ENCODE measurements at places on chromosomes 2 and 18.

DNA sequence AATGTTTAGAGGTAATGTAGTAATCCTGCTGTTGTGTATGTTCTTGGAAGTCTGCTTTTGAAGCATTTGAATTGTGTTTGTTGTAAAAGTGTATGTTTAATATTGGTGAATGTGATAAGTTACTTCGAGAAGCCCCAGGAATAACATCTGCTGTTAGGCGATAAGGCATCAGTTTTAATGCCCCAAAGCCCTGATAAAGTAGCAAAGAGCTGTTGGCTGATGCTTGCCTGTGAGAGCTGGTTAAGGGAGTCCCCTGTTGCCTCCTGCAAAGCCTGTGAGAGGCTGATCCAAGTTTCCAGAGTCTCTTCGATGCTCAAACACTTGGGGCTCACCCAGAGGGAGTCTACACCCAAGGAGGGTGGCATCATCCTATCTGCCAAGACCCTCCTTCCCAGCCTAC, 110.3 kb downstream of the RNF152 start:
- DNase-seq: no peak

- no peak for DNase-seq
These were observed 110.1 kb downstream of the POLE4 start for GRCh38 chr2:75068546-75068945.

DNA sequence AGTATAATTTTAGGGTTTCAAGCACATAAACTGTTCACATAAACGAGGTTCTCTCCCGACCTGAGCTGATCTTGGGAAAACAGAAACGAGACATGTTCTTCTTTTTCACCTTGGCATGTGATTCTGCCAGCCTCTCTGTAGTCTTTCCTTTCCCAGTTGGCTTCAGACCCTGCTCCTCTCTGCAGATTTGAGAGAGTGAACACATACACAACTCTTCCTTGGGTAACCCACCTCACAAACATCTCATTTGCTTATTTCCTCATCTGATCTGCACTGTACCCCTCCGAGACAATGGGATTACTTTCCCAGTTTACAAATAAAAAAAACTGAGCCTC, 46.1 kb downstream of the REEP1 start:
- no peak for DNase-seq

GRCh38 chr2:51420511-51420910, 388.6 kb upstream of the NRXN1 start:
- DNase-seq: no peak

- peak; percentile 83 for DNase-seq
These were observed 9.7 kb upstream of the IL1RN start for GRCh38 chr2:113117541-113118262.

GRCh38 chr2:112814278-112814677, 22.3 kb downstream of the IL1B start:
- no peak for DNase-seq

- no peak for DNase-seq
These were observed 50.1 kb upstream of the LPIN2 start for GRCh38 chr18:3062798-3063680.

DNA sequence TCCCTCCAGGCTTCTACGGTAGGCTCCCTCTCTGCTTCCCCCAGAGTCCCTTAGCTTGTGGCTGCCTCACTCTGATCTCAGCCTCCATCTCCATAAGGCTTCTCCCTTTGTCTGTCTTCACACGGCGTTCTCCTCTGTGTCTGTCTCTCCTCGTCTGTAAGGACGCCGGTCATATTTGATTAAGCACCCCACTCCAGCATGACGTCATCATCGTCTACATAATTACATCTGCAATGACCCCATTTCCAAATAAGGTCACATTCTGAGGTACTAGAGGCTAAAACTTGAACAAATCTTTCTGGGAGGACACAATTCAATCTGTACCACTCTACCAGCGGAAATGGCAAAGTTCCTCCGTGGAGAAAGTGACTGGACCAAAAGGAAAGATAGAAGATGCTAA, 8.3 kb upstream of the COL6A3 start:
- no peak for DNase-seq

All from HS-27A (cell line).